ENCODE measurements at places on chromosomes 5 and 9.

- no peak for DNase-seq
Observed at GRCh38 chr5:136563489-136563888, 198.1 kb upstream of the TRPC7 start.

- no peak for DNase-seq
Observed at GRCh38 chr5:119333421-119333851, 22.4 kb upstream of the TNFAIP8 start.

DNA sequence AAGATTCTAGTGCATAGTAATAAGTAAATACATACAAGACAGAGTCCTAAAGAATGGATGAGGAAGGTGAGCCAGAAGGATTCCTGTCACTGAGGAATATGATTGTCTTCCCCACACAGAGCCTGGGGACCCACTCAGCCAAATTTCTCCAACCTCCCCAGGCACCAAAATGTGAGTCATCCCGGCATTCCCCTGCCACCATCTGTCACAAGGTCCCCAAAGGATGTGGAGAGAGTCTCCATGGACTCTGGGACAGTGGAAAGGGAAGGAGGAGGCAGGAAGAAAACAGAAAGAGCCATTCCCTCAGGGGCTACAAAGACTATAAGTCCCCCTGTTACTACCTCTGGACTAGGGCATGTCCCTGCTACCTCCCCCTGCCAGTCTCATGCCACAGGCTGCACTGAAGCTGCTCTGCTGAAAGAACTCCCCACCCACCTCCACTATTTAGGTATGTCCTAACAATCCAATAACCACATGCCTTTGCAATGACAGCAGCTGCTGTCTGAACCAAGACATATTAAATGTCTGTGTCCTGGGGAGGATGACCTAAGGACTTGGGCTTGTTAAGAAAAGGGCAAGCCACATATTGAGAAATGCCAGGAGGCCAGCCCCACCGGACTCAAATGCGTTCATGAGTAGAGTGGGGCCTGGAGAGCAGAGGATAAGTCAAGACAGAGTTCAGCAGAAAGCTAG lies 10.7 kb upstream of the OR5C1 start:
- DNase-seq: no peak

- DNase-seq: no peak
Observed at GRCh38 chr5:114361724-114362196, at the start of gene KCNN2. TSS of gene KCNN2 (plus strand) at chr5:114362070. CDS start at chr5:114362140, 70 bp downstream.

GRCh38 chr5:60718166-60718892 lies 18.4 kb upstream of the DEPDC1B start:
- no peak for DNase-seq

GRCh38 chr5:5783021-5783420 lies 360.5 kb downstream of the ICE1 start:
- DNase-seq: no peak
